ENCODE measurements at places on chromosomes 1 and 21. TPM values are rescaled to one million over a fixed set of nuclear protein-coding genes. Genes with fewer than 3 reads are reported as not detected.

GRCh38 chr1:22602060-22602740 lies 34.2 kb upstream of the C1QA start:
- DNase-seq = no peak

DNA sequence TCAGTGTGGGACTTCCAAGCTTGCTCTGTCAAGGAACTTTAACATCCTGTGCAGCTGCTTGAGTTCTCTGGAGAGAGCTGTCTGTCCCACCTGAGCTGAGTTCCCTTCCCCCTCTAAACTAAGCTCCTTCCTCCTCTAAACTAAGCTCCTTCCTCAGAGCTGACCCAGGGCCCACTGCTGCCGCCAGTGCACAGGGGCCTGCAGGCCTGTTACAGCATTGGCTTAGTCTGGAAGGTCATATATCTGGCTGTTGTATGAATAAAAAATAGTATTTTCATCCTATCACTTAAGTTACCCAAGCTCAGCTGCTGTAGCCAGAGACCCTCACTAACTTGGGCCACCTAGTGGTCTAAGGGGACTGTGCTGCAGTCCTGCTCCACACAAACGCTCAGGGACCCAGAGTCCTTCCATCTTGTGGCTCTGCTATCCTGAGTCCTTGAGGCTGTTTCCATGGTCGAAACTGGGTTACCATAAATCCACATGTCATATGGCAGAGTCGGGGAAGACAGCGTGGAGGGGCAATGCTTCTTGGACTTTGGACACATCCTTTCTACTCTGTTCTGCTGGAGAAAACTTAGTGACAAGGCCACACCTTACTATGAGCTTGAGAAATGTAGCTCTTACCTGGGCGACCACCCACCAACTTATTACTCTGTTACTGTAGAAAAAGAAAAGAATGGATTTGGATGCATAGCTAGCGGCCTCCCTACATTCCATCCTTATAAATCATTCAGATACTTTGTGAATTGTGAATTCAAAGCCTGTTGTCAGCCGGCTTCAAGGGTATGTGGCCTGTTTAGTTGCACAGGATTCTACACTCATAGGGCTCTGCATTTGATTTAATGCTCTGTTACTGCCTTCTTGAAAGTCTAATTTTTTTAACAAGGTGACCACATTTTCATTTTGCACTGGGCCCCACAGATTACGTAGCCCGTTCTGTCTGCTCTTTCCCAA lies 71.4 kb upstream of the GCLM start:
- no peak for DNase-seq

DNA sequence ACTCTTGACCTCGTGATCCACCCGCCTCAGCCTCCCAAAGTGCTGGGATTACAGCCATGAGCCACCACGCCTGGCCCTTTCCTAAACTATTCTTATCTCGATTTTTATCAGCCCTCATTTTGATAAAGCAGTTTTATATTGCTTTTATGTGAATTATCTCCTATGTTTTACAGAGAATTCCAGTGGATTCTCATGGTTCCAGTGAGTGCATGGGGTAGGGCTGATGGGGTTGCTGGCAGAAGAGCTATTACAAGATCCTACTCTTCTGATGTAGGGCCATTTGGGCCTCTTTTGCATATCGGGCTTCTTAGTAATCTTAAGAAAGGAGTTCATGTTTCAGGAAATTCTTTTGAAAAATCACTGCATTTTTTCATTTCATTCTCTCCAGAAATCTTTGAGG lies 187.6 kb downstream of the PBX1 start:
- no peak for DNase-seq

DNA sequence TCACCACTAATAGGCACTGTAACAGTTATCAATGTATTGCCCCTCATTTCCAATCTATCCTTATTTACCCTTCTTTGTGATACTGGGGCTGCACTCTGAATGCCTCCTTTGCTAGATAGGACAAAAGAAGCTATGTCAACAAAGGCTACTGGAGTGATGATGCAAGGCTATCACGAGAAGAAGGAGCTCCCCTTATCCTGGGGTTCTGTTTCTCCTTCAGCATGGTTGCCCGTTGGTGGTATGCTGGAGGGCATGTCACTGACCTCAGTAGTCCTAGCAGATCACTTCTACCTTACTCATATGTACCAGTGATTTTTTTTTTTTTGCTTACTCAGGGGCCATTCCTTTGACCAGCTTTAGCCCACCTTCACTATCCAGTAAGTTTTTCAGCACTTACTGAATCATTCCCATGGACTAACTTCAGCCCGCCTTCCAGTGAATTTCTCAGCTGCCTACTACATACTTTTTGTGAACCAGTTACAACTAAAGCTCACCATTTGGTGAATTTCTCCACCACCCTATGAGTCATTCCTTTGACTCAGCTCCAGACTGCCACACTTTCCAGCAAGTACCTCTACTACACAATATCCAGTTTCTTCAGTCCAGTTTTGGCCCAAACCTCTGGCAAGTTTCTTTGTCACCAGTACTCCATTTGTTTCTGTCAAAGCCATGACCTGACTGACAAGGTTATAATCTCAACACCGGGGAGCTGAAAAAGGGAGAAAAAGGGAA lies 944.5 kb downstream of the KCNT2 start:
- peak; percentile 2 for DNase-seq

GRCh38 chr21:32889596-32889995 lies 118.0 kb upstream of the PAXBP1 start:
- DNase-seq = no peak

- no peak for DNase-seq
These were observed 20.9 kb downstream of the PTPRU start for GRCh38 chr1:29256979-29257804.

GRCh38 chr1:66589326-66589725 lies 55.4 kb downstream of the SGIP1 start:
- DNase-seq = no peak

DNA sequence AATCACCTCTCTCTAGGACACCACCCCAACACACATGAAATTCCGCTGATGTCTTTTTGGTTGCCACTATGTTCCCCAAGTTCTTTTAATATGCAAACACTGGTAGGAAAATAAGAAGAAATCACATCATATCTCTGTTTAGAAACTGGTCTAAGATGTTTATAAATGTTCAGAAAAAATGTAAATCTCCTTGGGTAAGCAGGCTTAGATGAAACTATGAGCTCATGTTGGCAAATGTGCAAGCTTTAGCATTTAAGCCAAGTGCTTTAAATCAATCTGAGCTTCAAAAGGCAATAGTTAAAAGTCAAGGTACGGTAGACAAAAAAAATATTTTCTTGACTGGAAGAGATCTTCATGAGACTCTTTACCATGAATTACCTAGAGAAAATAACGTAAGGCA lies 25.2 kb upstream of the SLAMF9 start:
- DNase-seq = no peak

- no peak for DNase-seq
These were observed 1.4 kb downstream of the CSRP1 start for GRCh38 chr1:201505503-201505890.

- no peak for DNase-seq
These were observed 175.3 kb downstream of the GALNT2 start for GRCh38 chr1:230242326-230242725.

GRCh38 chr1:164470996-164471395 lies 88.0 kb upstream of the PBX1 start:
- no peak for DNase-seq

GRCh38 chr1:4678066-4678717 lies 23.8 kb downstream of the AJAP1 start:
- no peak for DNase-seq

DNA sequence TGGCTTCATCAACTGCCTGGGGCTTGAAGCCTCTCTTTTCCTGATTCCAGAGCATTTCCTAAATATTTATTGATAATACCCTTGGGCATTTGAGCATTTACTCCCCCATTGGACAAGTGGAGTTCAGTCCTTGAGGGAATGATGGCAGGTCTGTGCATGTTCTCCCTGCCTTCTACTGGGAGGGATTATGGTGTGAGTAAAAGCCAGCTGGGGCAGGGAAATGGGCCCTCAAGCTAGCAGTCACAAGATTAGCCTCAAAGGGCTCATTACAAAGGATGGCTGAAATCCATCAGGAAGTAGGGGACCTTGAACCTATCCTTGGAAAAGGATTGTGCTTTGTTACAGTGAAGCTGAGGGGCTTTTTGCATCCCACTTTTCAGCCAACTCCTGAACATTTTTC lies 24.2 kb upstream of the OSBPL9 start:
- DNase-seq = no peak

GRCh38 chr1:62398377-62398776 lies 38.5 kb upstream of the USP1 start:
- no peak for DNase-seq

GRCh38 chr1:36321119-36321951 lies 2.1 kb downstream of the EVA1B start:
- no peak for DNase-seq

GRCh38 chr1:38476111-38476849 lies 383.3 kb downstream of the RRAGC start:
- DNase-seq = no peak

DNA sequence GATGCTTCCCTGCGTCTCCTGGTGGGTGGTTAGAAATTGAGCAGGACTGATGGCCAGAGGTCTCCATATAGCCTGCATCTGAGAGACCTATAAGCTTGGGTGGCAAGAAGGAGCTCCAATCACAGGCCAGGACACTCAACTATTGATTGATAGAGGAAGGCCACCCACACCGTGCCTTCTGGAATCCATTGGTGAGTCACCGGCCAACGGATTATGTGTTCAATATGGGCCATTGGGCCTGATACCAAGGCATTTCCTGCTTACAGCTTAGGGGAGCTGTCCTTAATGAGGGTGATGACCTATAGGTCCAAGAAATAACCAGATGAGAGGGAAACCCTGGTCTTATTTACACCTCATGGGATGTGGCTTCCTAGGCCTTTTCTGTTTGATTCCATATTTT lies 115.1 kb downstream of the PLPP3 start:
- DNase-seq = no peak

DNA sequence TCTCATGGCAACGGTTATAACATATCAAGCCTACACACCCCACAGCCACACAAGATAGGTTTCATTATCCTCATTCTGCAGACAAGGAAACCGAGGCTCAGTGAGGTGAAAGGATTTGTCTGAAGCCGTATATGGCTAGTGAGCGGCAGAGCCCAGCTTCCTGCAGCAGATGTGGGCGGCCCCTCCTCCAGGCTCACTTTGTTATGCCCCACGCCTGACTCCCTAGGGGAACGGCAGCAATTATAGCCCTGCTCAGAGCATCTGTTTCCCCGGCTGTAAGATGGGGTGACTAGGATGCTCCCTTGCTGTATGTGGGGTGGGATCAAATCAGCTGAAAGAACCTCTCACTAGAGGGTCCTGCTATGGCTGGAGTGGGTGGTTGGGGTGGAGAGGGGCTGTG lies 22.1 kb downstream of the GRHL3 start:
- DNase-seq = no peak

DNA sequence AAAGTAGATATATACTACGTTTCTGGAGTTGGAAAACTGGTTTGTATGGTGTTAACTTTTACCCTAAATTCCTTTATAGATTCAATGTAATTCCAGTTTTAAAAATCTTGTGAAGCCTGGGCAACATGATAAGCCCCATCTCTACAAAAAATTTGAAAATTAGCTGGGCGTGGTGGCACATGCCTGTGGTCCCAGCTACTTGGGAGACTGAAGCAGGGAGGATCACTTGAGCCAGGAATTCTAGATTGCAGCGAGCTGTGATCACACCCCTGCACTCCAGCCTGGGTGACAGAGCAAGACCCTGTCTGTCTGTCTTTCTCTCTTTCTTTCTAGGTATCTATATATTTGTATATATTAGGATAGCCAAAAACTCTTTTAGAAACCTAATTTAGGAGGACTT lies 141.9 kb downstream of the CLEC20A start:
- DNase-seq = no peak

Gene MATN1
- 0.59 TPM for total RNA-seq

Gene SLC25A34
- total RNA-seq = 0.64 TPM

Gene ODF2L
- 88.2 TPM for total RNA-seq

Gene NHLH1
- total RNA-seq = 0.18 TPM

Gene SH2D2A
- 0.69 TPM for total RNA-seq
